ENCODE measurements at places on chromosomes 13 and 19.
A peak's percentile ranks its signal among the peaks of the same experiment; 100 is the strongest.

DNA sequence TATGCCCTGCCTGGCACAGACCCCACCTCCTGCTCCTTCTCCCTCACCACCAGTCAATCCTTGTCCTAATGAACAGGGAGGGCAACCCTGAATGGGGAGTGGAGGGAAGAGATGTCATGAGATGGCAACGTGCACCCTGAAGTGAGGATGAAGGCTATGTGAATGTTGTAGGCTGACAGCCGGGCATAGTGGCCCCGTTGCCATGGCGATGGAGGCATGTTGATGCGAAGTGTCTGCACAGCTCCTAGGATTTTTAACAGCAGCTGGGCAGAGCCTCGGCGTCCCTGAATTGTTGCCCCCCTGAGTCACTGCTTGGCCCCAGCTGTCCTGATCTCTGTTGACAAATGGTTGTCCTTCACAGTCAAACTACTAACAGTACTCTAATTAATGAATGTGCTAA, 4.8 kb upstream of the ALOX5AP start:
- no peak for DNase-seq

GRCh38 chr13:79003989-79004898, 345.3 kb upstream of the OBI1 start:
- no peak for DNase-seq

DNA sequence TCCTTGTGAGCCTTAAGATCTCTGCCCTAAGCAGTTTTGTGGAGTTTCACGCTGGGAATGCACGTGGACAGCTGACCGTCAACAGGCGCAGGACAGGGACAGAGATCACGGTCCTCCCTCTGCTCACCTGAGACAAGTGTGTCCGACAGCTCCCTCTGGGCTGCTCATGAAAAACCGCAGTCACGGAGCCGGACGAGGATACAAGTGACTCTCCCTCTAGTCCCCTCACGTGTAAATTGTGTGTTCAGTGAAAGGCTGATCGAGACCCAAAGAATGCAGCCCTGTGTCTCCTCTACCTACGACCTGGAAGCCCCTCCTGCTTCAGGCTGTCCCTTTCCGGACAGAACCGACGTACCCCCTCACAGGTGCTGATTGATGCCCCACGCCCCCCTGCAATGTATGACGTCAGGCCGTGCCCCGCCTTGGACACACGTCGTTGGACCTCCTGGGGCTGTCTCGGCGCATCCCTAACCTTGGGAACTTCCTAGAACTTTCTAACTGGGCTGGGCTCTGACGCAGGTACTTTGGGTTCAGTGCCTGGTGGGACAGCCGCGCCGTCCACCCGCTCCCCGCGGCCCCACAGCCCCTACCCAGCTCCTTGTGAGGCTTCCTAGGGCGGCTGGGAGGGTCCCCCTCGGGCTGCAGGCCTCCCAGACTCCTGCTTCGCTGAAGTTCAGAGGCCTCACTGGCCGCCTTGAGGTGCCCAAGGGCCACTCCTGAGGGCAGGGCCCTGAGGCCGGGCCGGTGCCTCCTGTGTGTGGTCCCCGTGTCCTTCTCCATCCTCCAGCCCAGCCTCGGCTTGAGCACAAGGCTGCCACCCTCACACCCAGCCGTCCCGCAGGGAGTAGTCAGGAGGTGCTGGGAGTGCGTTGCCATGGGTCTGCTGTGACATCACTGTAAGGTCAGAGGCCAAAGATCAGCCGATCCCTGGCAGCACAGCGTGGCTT, at the start of gene C13orf46:
TSS of gene C13orf46 (minus strand) at position 859 of the 947 bp plus-strand sequence. CDS start at position 780, 79 bp downstream.
- no peak for DNase-seq

- peak; percentile 85 for DNase-seq
These were observed 114.3 kb upstream of the SERP2 start for GRCh38 chr13:44259045-44260027.

- no peak for DNase-seq
These were observed 503 bp downstream of the TUBA3C start for GRCh38 chr13:19181021-19181620.

GRCh38 chr19:54708781-54709180, 15.5 kb upstream of the KIR3DL3 start:
- DNase-seq, result no peak

GRCh38 chr13:75789451-75790197, 153.5 kb downstream of the LMO7 start:
- DNase-seq, result no peak
